SK-N-SH treated with all-trans-retinoic acid at 6 μM for 48 hours (cell line): ENCODE measurements at places on chromosomes 1 and 21.

GRCh38 chr1:235079443-235080296 lies 49.0 kb downstream of the TOMM20 start:
- no peak for ATAC-seq

GRCh38 chr1:180301135-180301742 lies 71.2 kb downstream of the LHX4 start:
- ATAC-seq, result peak; percentile 82

GRCh38 chr1:11874258-11874562 lies 15.5 kb upstream of the NPPB start:
- no peak for ATAC-seq

DNA sequence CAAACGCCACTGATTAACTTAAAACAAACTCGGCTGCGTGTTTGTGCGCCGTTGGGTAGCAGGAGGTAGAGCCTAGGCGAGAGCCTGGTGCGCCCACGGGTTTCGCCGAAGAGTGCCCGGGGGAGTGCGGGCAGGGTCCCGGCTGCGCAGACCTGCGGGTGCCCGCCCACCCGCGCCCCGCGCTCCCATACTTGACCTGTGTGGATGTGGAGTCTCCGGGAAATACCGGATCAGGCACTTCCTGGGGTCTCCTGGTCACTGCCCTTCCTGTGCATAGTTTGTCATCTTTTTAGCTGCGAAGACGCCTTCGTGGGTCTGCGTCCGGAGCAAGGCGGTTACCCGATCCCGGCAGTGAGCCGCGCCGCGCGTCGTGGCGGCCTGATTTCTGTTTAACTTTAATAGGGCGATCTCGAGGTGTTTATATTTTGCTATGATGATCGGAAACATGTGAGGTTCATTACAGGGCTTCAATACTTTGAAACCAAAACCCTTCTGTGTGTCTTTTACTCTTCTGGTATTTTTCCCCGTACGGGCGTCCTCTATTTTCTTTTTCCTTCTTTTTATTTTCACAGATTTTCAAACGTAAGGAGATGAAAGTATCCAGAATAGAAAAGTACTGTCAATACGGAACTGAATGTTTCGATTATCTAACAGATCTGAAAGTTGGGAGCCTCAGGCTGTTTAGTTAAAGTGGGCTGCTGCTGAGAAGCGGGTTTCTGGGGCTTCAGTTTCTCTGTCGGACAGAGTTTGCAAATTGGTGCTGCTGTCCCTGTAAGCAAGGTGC lies 15.2 kb downstream of the NR5A2 start:
- peak; percentile 8; the same call in 2 of the 3 replicates for ATAC-seq

- ATAC-seq, result no peak
These were observed 152.7 kb downstream of the S1PR1 start for GRCh38 chr1:101389547-101389929.

DNA sequence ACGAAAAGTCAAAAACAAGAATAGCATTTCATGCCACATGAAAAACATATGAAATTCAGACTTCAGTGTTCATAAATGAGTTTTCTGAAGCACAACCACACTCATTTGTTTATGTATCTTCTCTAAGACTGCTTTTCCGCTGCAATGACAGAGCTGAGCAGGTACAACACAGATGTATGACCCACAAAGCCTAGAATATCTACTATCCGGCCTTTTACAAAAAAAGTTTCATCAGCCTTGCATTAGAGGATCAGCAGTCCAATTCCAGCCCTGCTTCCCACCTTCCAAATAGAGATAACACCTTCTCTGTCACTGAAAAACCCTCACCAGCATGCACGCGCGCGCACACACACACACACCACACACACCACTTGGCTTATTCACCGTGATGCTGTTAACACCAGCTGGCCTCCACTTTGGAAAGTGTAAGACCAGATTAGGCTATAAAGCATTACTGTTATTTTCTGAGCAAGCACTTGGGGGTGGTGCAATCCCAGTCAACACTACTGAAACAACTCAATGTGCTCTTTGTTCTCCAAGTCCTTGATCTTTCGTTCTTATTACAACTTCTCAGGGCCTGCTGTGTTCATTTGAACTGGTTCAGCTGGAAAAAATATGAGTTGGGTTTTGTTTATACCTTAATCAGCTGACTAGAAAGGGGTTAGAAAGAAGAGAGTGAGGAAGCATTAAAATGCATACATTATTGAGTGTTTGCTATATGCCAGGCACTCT lies 90.0 kb downstream of the GLUL start:
- no peak for ATAC-seq

GRCh38 chr1:225454733-225455132 lies 26.9 kb upstream of the LBR start:
- ATAC-seq, result peak; percentile 88

GRCh38 chr21:31556662-31557061 lies 102.8 kb upstream of the SOD1 start:
- ATAC-seq, result no peak

DNA sequence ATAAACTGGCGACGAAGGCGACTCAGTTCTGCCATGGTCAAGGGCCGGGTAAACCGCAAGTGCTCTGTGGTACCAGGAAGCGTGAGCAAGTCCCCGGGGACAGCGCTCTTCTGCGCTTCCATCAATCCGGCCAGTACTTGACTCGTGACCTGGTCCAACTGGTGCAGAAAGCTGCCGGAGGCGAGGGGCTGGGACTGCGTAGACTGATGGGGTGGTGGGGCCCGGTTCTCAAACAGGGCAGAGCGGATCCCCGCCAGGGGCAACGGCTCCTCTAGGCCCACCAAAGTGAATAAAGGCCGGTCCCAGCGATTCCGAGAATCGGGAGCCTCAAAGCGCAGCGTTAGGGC lies 852 bp downstream of the KTI12 start:
- ATAC-seq, result peak; percentile 69

- peak; percentile 0; the same call in 1 of the 3 replicates for ATAC-seq
These were observed 2.8 kb downstream of the PRRX1 start for GRCh38 chr1:170666541-170667254.

GRCh38 chr21:44712203-44713028 lies 1.0 kb upstream of the TSPEAR start:
- no peak for ATAC-seq

- ATAC-seq, result no peak
These were observed 123.9 kb downstream of the RRAGC start for GRCh38 chr1:38735651-38736161.

GRCh38 chr1:62436039-62436465 lies 797 bp upstream of the USP1 start:
- peak; percentile 86 for ATAC-seq

GRCh38 chr1:24878045-24878444 lies 52.0 kb downstream of the RUNX3 start:
- no peak for ATAC-seq

GRCh38 chr1:88111816-88112215 lies 572.3 kb upstream of the PKN2 start:
- no peak for ATAC-seq

- ATAC-seq, result no peak
These were observed 80.5 kb downstream of the OMA1 start for GRCh38 chr1:58465825-58466629.

- no peak for ATAC-seq
These were observed 10.6 kb downstream of the PARP1 start for GRCh38 chr1:226397011-226397926.

DNA sequence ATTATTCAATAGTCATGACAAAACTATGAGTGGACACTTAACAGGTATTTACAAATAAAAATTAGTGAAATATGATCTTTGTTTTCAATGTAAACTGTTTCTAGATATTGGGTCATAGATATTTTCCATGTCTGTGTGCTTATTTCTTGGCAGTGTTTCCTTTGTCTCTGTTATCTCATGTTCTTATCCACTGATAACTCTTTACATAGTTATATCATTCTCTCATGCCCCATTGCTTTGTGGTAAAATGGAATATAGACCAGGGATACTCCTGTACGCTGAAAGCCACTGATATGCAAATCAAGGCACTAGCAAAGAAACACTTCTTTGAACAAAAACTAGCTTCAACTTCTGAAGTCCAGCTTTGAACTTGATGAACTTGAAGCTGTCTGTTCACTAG lies 113.1 kb downstream of the ITSN1 start:
- ATAC-seq, result no peak

- no peak for ATAC-seq
These were observed 1.1 kb upstream of the DIO1 start for GRCh38 chr1:53892911-53893310.

GRCh38 chr1:93701629-93702028 lies 20.0 kb upstream of the BCAR3 start:
- peak; percentile 84 for ATAC-seq

- no peak for ATAC-seq
These were observed 40.5 kb upstream of the SAMD13 start for GRCh38 chr1:84260852-84261518.

GRCh38 chr21:17690078-17690494 lies 77.4 kb upstream of the BTG3 start:
- ATAC-seq, result no peak

DNA sequence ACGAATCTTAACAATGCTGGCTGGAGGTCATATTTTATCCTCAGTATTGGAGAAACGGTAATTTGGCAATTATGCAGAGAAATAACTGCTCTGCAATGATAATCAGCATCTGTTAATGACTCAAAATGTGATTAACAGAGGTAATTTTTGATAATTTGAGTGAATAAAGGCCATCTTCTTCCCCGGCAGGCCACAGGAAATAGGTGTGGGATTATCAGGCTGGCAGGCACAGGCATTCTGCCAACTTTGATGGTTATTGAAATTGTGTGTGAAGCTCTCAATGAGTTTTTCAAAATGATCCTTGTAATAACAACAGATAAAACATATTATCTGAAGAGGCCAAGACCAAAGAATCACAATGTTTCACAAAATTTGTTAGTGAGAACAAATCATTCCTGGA lies 309.0 kb downstream of the PTGER3 start:
- ATAC-seq, result no peak; the same call in 2 of the 3 replicates

DNA sequence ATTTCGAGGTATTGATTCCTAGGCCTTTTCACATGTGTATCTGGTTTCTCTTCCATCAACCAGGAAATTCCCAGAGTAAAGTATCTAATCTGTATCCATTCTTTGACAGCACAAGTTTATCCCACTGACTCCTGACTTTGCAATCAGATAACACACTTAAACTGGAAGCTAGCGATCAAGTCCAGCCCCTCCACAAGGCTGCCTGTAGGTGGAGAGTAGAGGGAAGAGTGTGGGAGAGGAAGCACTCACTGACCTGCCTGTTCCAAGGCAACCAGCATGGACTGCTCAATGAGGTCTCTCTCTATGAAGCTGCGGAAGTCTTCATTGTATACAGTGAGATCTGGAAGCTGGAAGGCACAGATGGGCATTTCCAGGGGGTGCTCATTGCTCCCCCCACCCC lies 30.4 kb upstream of the MTMR11 start:
- no peak for ATAC-seq

DNA sequence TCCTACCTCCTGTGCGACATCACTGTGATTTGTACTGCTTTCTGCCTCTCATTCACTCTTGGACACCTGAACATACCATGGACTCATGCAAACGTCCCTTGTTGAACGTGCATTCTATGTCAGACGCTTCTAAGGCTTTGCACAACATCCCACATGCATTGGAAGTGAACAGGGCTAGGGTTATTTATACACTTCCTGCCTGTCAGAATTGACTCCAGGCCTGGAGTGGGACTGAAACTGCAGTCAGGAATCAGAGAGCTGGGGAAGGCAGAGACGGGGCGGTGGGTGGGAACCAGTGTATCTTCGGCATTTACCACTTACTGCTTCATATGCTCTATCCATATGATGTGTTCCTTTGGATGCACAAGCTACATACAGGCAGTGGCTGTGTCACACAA lies 81.4 kb upstream of the GALNT2 start:
- no peak for ATAC-seq

DNA sequence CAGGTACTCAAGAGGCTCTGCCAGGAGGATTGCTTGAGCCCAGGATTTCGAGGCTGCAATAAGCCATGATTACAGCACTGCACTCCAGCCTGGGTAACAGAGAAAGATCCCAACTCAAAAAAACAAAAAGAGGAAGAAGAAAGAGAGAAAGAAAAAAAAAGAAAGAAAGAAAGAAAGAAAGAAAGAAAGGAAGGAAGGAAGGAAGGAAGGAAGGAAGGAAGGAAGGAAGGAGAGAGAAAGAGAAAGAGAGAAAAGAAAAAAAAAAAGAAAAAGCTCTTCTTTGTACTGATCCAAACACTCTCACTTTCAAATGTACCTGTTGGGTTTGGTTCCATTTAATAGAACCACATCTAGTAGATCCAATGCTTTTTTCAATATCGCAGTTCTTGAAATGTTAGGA lies 11.8 kb downstream of the BATF3 start:
- no peak for ATAC-seq

GRCh38 chr1:83901547-83902155 lies 97.3 kb downstream of the TTLL7 start:
- ATAC-seq, result peak; percentile 53; the same call in 2 of the 3 replicates

DNA sequence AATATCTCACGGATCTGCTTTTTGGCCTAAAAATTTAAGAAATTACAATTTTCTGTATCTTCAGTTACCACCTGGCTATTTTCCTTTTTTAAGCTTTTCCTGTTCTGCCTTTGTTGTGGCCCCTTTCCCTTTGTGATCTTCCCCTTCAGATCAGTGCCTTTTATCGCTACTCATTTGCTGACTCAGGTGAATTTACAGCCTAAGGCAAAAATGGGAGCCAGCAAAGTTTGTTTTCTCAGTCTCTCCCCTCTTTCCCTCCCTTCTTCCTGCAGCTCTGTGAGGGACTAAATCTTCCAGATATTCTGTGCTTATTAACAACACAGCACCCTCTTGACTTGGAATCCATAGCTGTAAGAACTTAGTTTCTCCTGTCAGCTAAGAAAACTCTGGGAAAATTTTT lies 5.3 kb upstream of the PRRC2C start:
- no peak for ATAC-seq

GRCh38 chr1:216903382-216903740 lies 180.1 kb upstream of the ESRRG start:
- ATAC-seq, result peak; percentile 81

DNA sequence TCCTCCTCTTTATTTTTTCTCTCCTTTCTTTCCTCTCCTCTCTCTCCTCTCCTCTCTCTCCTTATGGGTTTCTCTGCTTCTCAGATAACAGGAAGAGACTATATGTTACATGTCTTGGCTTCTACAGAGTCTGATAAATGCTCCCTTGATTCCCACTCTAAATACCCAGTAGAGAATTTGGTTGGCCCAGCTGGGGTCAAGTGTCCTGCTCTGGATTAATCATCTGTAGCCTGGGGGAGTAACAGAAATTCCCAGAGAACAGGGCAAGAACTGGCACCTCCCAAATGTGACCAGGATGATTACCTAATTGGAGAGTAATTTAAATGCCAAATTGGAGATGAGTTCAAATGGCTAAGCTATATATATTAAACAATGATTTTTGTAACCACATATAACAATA lies 146.1 kb upstream of the LMO4 start:
- ATAC-seq, result no peak

DNA sequence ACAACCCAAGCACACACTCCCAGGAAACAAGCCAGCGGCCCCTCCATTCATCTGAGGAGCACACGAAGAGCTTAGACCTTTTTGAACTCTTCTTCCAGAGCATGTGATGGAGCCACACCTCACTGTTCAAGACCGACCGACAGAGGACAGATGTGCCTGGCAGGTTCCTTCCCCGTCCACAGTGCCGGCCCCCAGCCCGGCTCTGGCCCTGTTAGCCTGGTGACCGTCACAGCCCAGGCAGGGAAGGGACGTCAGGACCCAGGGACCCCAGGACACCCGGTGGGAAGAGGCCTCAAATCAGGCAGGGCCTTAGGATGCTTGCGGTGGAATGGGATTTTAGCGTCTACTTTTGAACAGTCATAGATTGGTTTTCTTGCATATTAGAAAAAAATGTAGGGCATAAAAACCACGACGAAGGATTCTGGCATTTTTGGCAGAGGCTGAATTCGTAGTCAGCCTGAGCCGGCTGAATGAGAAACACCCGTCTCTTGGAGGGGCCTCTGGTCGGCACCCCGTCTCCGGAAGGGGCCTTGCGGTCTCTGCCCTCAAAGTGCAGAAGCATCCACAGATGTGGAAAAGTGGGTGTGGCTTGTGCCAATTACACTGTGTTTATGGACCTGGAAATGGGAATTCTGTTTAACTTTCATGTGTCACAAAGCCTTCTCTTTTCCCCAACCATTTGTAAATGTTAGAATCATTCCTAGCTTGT lies 79.3 kb downstream of the SIK1 start:
- ATAC-seq, result no peak
